ENCODE measurements at places on chromosomes 3 and 15.

DNA sequence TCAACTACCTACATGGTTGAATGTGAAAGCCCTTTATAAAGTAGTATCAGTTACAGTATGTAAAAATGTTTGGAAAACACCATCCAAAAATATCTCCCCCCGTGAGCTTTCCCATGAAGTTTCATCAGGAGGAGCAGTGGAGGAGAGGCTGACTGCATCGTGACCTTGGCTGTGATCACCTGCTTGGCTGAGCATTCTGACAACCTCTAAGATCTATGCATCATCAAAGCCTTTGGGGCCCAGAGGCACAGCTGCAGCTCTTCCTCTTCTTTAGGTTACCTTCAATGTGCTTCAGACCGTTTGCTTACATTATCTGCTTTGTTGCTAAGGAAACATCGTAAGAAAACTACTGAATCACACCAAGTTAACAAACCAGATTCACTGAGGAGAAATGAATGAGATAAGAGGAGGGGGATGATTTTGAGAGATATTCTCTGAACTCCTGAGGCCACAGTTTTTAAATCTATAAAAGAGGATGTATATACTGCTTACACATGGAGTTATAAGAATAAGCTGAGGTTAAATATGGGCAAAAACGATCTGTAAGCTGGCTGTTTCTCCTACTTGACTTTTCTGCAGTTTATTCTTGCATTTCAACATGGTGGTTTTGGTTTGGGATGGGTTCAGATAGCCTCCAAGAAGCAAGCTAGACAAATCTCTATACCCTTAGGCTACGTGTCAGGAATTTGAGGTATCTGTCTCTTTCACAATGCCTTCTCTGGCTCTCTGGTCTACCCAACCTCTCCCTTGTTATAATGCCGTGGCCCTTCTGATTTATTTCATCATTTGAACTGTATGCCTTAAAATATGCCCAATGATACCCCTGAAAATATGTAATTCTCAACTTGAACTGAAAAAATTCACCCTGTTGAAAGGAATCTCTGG lies 4.0 kb downstream of the GCSAM start:
- peak; percentile 83 for DNase-seq

GRCh38 chr3:29335943-29336342 lies 55.1 kb downstream of the RBMS3 start:
- DNase-seq = no peak

GRCh38 chr3:52064561-52064960 lies 8.2 kb upstream of the DUSP7 start:
- no peak for DNase-seq

DNA sequence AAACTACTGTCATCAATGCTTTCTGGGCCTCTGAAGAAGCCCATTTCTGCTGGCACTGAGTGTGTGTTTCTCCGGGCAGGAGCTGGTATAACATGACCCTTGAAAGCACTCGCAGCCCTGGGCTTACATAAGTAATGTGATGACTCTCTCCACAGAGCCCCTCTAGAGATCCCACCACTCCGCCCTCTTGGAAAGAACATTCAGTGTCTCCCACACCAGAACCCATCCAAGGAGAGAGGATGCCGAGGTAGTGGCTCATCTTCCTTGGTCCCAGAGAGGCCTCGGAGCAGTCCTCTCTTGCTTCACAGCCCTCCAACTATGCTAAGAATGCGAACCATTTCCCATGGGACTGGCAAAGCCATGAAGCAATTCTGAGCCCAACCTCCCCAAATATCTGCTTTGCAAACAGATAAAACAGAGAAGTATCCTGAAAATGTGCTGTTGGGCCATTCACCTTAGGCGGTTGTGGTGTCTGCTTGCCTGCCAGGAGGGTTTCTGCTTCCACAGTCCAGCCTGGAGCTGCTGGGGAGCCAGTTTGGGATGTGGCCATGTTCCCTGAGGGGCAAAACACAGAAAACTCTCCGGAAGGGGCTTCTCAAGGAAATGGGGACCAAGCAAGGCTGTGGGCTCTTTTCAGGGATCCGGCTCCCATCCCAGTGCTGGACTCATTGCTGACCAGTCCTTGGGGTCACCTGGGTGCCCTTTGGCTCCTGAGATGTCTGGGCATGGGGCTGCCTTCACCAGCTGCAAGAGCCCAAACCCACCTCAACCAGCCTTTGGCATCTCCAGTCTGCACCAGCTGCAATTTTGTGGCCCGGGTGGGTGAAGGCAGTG lies 47.3 kb downstream of the AMOTL2 start:
- DNase-seq = no peak

DNA sequence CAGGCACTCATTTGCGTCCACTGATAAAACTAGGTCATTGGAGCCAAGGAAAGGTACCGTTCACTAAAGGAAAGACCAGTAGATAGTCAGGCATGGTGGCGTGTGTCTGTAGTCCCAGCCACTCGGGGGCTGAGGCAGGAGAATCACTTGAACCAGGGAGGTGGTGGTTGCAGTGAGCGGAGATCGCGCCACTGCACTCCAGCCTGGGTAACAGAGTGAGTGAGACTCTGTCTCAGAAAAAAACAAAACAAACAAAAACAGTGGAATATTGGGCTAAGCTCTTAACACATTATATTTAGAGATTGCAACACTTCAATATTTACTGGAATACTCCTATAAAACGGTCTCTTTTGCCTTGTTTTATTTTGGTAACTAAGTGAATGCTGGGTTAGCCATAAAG lies 17.4 kb downstream of the MAP2K1 start:
- no peak for DNase-seq

GRCh38 chr15:74370471-74370870 lies 3.0 kb upstream of the CYP11A1 start:
- DNase-seq = no peak

DNA sequence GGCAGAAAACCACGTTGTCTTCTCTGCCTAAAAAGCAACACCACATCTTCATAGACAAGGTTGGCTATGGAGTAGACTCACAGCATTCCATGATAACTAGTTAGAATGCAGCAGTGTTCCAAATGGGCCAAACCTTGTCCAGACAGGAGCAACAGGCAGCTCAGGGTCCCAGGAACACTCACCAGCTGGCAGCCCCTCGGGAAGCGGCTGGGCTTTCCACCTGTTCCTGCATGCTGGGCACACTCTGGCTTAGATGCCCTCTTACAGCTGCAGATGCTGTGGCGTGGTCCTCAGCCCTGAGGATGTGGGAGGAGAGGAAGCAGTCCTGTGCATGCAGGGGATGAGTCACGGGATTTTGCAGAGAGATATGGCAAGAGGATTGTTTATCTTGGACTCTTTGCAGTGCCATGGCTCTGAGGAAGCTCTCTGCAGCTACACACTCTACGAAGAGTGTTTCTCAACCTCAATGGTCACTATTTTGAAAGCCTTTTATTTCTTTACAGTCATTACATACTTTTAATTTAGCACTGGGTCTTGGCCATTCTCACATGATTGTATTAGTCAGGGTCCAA lies 11.3 kb downstream of the NRROS start:
- DNase-seq = no peak

Measured in spleen (tissue), 13 donors.